ENCODE measurements at places on chromosomes 12 and 14.

- DNase-seq, result no peak
These were observed 12.9 kb downstream of the ANKRD13A start for GRCh38 chr12:110012137-110012536.

DNA sequence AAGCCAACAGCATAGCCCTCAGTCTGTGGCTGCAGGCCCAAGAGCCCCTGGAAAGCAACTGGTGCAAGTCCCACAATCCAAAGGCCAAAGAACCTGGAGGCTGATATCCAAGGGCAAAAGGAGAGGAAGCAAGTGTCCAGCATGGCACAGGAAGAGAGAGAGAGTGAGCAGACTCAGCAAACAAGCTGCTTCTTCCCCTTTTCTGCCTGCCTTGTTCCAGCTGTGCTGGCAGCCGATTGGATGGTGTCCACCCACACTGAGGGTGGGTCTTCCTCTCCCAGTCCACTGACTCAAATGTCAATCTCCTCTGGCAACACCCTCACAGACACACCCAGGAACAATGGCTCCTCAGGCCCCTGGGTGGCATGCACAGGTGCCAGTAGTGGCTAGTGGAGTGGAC lies 33.5 kb downstream of the SMCO2 start:
- DNase-seq, result no peak

DNA sequence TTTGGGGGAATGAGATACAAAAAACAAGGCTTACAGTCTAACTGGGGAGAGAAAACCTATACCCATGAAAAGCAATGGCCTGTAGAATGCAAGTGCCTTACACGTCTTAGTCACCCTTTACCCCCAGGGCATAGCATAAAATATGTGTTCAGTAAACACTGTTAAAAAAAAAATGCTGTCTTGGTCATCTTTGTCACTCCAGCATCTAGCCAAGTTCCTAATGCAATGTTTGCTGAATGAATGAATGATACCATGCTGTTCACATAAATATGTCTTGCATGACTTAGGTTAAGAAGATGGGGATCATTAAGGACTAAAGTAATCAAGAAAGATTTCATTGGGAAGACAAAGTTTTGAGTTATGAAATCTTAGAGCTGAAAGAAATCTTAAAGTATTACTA lies 38.5 kb downstream of the PPP2R5E start:
- DNase-seq, result no peak

DNA sequence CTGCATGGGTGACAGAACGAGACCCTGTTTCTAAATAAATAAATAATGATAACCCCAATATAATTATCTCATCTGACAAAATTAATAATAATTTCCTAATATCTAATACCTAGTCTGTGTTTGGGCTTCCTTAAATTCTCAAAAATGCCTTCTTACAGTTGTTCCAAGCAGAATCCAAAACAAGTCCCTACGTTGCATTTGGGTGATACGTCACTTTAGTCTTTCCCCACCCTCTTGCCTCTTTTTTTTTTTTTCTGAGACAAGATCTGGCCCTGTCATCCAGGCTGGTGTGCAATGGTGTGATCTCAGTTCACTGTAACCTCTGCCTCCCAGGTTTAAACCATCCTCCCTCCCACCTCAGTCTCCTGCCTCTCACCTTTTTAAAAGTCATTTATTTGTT lies 26.7 kb downstream of the VEZT start:
- no peak for DNase-seq

DNA sequence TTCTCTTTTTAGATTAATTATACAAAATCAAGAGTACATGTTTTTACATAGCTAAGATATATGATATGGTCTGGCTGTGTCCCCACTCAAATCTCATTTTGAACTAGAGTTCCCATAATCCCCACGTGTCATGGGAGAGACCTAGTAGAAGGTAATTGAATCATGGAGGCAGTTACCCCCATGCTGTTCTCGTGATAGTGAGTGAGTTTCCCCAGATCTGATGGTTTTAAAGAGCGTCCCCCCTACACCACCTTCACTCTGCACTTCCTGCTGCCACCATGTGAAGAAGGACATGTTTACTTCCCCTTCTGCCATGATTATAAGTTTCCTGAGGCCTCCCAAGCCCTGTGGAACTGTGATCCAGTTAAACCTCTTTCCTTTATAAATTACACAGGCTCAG lies 21.4 kb upstream of the DRAM1 start:
- DNase-seq, result no peak

DNA sequence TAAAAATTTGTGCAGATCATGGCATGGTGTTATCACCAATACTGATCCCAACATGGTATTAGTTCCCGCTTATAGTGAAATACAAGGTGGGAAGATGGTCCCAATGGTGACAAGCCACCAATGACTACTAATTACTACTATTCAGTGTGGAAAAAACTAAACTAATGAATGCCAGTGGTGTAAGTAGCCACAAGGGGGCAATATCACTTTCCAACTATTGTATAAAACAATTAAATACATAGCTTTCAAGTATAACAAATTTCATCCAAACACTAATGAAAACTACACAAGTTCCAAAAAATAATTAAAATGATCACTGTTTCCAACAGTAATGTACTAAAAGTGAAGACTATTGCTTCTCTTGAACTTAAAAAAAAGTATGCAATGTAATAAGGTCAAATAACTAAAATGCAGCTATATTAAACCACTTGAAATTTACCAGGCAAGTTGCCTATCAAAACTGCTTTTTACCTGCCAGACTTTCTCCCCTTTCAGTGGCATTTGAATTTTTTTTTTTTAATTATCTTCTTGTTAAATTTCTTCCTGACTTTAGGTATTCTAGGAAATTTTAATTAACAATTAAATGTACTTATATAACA lies 58.0 kb downstream of the PAPLN start:
- DNase-seq, result no peak

GRCh38 chr12:18270958-18271460 lies 9.7 kb downstream of the PIK3C2G start:
- DNase-seq, result no peak

DNA sequence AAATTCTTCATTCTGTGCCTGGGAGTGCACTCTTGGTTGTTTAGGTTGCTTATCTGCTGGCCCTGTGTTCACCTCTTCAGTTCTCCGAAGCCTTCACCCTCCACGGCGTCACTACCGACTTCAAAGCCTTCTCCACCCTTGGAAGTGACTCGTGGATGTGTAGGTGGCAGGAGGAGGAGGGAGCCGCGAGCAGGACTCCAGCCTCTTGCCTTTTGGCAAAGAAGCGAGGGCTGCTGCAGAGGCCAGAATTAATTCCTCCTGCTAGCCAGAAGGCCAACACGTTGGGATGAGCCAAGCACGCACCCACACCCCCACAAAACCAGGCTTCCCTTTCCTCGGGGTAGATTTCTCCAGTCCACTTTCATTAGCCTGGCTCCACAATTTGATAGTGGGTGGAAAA lies 86.5 kb downstream of the TBX5 start:
- no peak for DNase-seq

- DNase-seq, result no peak
These were observed 14.3 kb upstream of the ZFP36L1 start for GRCh38 chr14:68807148-68807600.

DNA sequence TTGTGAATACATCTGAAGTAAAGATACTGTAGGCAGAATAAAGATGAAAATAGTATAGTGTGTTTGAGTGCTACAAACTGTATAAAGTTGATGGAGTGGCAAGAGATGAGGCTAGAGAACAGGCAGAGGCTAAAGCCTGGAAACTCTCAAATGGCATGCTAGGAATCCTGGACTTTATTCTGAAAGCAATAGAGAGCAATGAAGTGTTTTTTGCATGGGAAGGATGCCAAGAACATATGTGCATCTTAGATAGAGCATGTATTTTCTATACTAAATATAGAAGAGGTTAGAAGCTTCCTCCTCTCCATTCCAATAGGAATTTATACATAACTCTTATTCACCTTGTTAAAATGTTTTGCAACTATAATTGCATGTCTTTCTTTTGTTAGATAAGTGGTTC lies 86.3 kb upstream of the TMTC2 start:
- no peak for DNase-seq

GRCh38 chr12:69141074-69141473 lies 98.3 kb upstream of the CPSF6 start:
- no peak for DNase-seq
